ENCODE measurements at places on chromosomes 1 and 21.

GRCh38 chr1:172398193-172398592 lies 22.3 kb upstream of the C1orf105 start:
- no peak for DNase-seq

- no peak for DNase-seq
Observed at GRCh38 chr1:209703834-209704504, 677 bp upstream of the HSD11B1 start.

GRCh38 chr1:59146651-59147358 lies 150.1 kb upstream of the FGGY start:
- peak; percentile 13 for DNase-seq

GRCh38 chr1:157584503-157584902 lies 13.4 kb downstream of the FCRL4 start:
- no peak for DNase-seq

GRCh38 chr1:68495968-68496679 lies 758 bp downstream of the DEPDC1 start:
- DNase-seq, result no peak

DNA sequence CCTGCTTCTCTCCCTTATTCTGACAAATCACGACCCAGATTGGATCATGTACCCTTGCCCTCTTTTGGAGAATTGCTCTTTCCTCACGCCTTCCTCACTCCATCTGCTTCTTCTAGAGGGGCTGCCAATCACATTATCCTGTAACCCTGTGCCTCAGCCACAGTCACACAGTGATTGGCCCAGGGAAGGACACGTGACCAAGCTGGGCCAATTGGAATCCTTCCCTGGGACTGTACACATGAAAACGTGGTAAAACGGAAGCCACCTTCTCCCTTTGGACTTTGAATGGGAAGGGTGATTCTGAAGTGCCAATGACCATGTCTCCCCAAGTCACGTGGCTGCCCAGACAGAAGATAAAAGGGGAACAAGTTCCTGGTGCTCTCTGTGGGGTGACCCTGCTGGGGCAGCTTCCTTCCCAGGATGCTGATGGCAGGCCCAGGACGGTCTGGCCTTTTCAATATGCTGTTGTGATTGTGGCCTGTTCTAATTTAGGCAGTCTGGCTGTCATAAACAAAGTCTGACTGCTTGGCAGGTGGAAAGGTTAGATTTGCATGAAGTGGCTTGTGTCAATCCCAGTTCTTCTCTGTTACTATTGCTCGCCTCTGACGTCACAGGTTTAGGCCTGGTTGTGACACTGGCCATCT lies 92.9 kb downstream of the UBIAD1 start:
- no peak for DNase-seq

DNA sequence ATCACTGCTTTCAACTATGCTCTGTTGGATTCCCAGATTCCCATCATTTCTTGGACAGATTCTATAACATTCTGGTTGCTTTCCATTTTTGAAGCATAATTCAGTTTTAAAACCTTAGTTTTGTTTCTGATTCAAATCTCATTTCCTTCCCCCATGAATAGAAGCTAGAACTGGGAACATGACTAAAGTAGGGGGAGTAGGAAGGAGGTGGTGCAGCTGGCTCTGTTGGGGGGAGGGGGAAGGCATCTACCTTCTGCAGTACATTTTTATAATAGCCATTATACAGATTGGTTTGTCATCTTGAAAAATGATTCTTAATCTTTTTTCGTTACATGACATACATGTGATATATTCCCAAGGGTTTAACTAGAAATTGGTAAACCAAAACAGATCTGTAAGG lies 48.1 kb downstream of the SMG7 start:
- no peak for DNase-seq

- no peak for DNase-seq
Observed at GRCh38 chr1:202951437-202951836, 6.7 kb downstream of the ADIPOR1 start.

DNA sequence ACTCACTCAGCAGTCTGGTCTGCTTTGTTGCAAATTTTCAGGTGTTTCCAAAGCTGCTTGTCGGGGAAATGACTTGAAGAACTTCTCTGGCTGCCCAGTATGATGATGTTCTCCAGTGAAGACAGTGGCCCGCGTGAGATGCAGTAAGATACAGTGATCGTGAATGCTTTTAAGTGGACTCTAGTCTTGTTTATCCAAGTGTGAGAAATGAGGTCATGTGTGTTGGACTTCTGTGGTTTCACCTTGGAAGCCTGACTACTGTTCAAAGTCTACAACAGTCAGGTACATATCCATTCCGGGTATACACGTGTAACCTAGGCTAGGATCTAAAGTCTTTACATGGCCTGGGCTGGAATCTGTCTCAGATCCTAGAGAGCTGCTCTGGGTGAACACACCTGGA lies 29.1 kb downstream of the ZNF695 start:
- no peak for DNase-seq

GRCh38 chr1:178038372-178038771 lies 55.5 kb upstream of the RASAL2 start:
- DNase-seq, result no peak

GRCh38 chr1:180560200-180560867 lies 1.6 kb downstream of the OVAAL start:
- DNase-seq, result no peak

- no peak for DNase-seq
Observed at GRCh38 chr1:115839029-115839678, 1.8 kb downstream of the NHLH2 start.

DNA sequence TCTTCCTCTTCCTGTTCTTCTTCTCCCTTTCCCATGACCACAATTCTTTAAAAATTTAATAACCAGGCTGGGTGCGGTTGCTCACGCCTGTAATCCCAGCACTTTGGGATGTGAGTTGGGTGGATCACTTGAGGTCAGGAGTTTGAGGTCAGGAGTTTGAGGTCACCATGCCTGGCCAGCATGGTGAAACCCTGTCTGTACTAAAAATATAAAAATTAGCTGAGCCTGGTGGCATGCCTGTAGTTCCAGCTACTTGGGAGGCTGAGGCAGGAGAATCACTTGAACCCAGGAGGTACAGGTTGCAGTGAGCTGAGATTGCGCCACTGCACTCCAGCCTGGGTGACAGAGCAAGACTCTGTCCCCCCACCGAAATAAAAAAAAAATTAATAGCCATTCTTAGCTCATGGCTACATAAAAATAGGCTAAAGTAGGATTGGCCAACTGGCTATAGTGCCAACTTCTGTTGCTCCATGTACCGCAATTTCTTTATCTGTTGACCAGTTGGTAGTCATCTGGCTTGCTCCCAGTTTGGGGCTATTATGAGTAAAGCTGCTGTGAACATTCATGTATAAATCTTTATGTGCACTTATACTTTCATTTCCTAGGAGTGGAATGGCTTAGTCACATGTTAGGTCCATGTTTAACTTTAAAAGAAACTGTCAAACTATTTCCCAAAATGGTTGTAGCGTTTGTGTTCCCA lies 136.3 kb downstream of the PEX14 start:
- DNase-seq, result no peak

GRCh38 chr1:245217853-245218608 lies 63.2 kb downstream of the KIF26B start:
- no peak for DNase-seq

GRCh38 chr1:62912028-62912638 lies 128.2 kb downstream of the ATG4C start:
- DNase-seq, result no peak

GRCh38 chr1:62316135-62316534 lies 3.1 kb downstream of the KANK4 start:
- no peak for DNase-seq

GRCh38 chr1:51189421-51190073 lies 46.5 kb upstream of the RNF11 start:
- peak; percentile 16 for DNase-seq

GRCh38 chr1:172906778-172907592 lies 143.8 kb downstream of the TNFSF18 start:
- DNase-seq, result no peak

- no peak for DNase-seq
Observed at GRCh38 chr1:32715901-32716311, 13.3 kb upstream of the SYNC start.

DNA sequence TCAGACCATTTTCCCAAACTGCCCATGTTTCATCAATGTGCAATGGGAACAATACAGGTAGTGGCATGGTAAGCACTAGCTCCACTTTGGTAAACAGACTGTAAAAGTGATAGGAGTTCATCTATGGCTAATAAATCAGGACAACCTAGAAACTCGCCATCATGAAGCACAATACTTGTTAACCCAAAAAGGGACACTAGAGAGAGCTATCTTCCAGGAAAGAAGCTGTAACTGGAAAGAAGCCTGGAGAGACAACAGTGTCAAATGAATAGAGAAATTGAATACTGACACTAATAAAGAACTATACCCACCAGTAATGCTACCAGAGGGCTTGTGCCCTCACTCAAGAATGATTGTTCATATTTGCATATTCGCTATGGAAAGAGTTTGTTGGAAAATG lies 164.7 kb upstream of the RGS18 start:
- DNase-seq, result no peak

- DNase-seq, result no peak
Observed at GRCh38 chr1:187787736-187788135, 959.0 kb downstream of the PLA2G4A start.

All from stimulated activated CD4-positive, alpha-beta T cell treated with anti-CD3 and anti-CD28 coated beads, Interleukin-1b, Interleukin-23, amount 100 ng/mL, for 24 hours (primary cell).